ENCODE measurements at places on chromosomes 2 and 18. TPM values are rescaled to one million over a fixed set of nuclear protein-coding genes. Genes with fewer than 3 reads are reported as not detected.
A peak's percentile ranks its signal among the peaks of the same experiment; 100 is the strongest.

DNA sequence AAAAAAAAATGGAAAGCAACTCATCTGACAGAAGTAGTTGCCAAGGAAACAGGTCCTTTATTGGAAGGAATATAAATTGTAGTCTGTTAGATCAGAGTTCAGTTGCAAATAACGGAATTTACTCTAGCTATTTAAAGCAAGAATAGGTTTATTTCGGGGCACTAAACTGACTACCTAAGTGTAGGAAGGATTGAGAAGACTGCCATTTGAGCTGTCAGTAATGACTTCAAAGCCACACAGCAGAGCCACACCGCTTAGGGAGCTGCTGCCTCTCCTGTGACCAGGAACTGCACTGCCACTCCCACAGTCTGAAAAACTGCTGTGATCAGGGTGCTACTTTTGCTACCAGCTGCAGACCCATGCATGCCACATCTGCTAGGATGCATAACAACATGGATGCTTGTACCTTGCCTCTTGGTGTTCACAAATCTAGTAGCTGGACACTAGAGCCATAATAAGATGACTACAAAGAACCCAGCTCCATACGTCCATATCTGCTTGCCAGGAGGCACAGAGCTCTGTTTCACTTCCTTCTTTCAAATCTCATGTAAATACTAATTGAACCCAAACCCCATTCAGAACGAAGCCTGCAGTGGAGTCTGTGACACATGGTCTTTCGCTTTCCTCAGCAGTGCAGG, 2.2 kb downstream of the DSG2 start:
- H3K36me3 ChIP-seq = no peaks in the 10 kb centered on the region
- H3K4me1 ChIP-seq = peaks cover 21% of the 10 kb centered on the region
- DNase-seq = no peak

DNA sequence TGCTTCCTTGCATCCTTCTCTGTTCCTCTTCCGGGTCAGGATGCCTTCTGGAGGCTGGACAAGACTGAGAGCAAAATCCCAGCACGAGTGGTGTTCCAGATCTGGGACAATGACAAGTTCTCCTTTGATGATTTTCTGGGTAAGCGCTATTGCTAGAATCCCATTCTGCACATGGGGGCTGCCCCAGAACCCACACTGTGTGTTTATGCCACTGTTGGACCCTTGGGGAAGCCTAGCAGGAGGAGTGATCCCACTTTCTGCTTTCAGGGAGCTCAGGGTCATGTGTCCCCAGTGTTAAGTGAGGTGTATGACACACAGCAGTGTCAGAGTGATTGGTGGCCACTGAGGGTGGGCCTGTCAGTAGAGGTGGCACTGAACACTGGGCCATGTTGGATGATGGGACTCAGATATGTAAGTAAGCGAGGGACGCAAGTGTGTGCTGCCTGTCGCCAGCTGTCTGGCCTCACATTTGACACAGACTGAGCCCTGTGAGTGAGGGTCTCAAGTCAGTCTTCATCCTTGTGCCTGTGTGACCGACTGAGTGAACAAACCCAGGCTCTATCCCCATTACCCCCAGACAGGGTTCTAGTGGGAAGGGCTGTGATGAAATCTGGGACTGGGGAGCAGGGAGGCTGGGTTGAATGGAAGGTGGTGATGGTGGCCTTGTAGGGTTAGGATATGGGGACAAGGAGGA, 220.9 kb downstream of the DYSF start:
- H3K27me3 ChIP-seq = no peaks in the 10 kb centered on the region
- H3K4me1 ChIP-seq = no peaks in the 10 kb centered on the region
- H3K36me3 ChIP-seq = peaks cover 19% of the 10 kb centered on the region

- no peak overlapping the region for H3K4me3 ChIP-seq
- DNase-seq = no peak
- no peak overlapping the region for H3K27ac ChIP-seq
- H3K27me3 ChIP-seq = no peaks in the 10 kb centered on the region
Observed at GRCh38 chr18:50158866-50159653, 35.9 kb downstream of the MYO5B start.

The ZFP36L2 gene
- 43.2 TPM for total RNA-seq

DNA sequence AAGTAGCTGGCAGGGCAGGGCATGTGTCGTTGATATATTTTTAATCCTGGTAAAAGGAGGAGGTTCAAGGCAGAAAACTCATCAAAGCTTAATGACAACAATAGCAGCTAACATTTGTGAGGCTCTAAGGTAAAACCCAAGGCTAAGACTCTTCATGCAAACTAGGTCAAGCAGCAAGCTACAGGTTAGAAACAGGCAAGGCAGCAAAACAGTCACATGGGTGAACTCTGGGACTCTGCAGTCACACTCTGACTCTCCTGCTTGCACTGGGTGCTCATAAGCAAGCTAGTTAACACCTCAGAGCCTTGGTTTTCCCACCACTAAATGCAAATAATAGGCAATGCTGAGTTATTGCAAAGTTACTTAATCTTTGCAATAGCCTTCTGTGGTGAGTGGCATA, 7.9 kb downstream of the IL1RN start:
- no peaks in the 10 kb centered on the region for H3K4me1 ChIP-seq
- H3K4me3 ChIP-seq = no peak overlapping the region
- H3K27ac ChIP-seq = no peak overlapping the region
- no peaks in the 10 kb centered on the region for H3K27me3 ChIP-seq
- DNase-seq = peak; percentile 23
- H3K36me3 ChIP-seq = no peaks in the 10 kb centered on the region

DNA sequence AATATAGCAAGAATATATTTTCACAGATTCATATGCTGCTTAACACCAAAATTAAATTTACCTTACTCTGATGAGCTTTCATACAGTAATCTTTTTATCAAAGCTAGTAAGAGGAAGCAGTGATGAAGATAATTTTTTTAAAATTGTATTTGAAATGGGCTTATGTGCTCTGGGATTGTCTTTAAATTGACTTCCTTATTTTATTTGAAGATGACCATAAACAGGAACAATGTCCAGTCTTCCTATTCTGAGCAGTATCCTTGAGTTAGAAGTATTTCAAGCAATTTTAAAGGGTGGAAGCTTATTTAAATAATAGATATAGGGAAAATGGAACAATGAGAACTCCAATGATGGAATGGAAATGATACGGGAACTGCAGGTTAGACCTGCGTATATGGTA, 211.6 kb downstream of the MCFD2 start:
- no peaks in the 10 kb centered on the region for H3K27me3 ChIP-seq
- no peaks in the 10 kb centered on the region for H3K36me3 ChIP-seq
- H3K4me3 ChIP-seq = no peak overlapping the region
- no peak overlapping the region for H3K27ac ChIP-seq

DNA sequence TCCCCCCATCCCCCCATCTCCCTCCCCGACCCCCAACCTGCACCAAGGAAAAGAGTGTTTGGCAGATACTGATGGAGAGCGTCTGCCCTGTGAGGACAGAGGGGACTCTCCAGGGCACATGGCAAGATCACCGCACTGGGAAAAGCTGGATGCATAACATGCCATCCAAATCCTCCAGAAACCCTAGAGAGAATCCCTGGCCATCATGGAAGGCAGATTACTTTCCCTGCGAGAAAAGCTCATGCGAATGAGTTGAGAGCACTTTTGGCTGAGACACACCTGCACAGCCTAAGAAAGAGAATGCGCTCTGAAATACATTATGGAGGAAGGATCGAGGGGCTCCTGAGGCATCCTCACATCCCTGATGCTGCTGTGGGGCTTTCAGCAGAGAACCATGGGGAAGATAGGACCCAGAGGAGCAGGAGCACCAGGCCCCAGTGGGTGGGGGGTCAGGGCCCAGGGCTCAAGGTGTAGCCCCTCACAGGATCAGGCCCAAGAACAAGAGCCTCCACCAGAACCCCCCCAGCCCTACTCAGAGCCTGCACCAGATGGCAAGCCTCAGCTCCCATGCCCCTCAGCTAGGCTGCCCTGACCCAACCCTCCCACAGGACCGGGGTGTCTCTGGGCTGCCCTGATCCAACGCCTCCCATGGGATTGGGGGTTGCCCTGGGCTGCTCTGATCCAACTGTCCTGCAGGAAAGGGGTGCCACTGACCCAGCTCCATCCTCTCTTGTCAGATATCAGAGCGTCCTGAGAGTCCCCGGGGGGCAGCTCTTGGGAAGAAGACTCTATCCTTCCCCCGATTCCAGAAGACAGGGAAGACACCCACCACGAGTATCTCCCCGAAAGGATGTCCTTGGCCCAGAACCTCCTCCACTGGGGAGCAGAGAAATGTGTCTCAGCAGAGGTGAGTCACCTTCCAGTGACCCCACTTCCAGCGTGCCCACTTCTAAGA, 153.4 kb downstream of the NDUFA10 start:
- H3K27me3 ChIP-seq = no peaks in the 10 kb centered on the region
- no peak overlapping the region for H3K4me3 ChIP-seq
- H3K4me1 ChIP-seq = no peaks in the 10 kb centered on the region
- DNase-seq = peak; percentile 50

The ST6GAL2 gene
- total RNA-seq = 0.59 TPM

DNA sequence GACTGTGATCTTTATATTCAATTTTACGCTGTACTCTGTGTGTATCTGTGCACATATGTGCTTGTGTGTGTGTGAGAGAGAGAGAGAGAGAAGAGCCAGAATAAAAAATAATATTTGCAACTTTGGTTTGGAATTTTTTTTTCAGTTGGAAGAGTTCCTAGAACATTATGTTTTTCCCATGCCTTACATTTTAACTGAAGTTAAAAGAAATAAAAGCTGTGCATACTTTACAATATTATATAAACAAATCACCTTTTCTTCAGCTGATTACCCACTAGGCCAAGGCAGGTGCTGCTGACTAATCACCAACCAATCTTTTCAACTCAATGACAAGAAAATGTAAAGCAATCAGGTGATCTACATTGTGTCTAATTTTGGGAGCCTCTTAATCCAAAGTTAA, 366.3 kb downstream of the NYAP2 start:
- H3K36me3 ChIP-seq = no peaks in the 10 kb centered on the region
- no peak overlapping the region for H3K4me3 ChIP-seq
- no peak overlapping the region for H3K27ac ChIP-seq
- no peaks in the 10 kb centered on the region for H3K4me1 ChIP-seq
- no peak for DNase-seq

GRCh38 chr2:190947711-190948251, 66.2 kb downstream of the STAT1 start:
- no peak overlapping the region for H3K4me3 ChIP-seq
- H3K27ac ChIP-seq = peak overlapping the region; percentile 63
- DNase-seq = no peak
- no peaks in the 10 kb centered on the region for H3K36me3 ChIP-seq
- no peaks in the 10 kb centered on the region for H3K27me3 ChIP-seq

- H3K27me3 ChIP-seq = no peaks in the 10 kb centered on the region
- DNase-seq = no peak
- no peaks in the 10 kb centered on the region for H3K4me1 ChIP-seq
- no peak overlapping the region for H3K27ac ChIP-seq
- no peak overlapping the region for H3K4me3 ChIP-seq
Observed at GRCh38 chr18:30527226-30527625, 515.3 kb downstream of the DSC3 start.

GRCh38 chr2:44392338-44392943, 30.7 kb downstream of the CAMKMT start:
- H3K4me1 ChIP-seq = no peaks in the 10 kb centered on the region
- no peak overlapping the region for H3K4me3 ChIP-seq
- no peak overlapping the region for H3K27ac ChIP-seq

DNA sequence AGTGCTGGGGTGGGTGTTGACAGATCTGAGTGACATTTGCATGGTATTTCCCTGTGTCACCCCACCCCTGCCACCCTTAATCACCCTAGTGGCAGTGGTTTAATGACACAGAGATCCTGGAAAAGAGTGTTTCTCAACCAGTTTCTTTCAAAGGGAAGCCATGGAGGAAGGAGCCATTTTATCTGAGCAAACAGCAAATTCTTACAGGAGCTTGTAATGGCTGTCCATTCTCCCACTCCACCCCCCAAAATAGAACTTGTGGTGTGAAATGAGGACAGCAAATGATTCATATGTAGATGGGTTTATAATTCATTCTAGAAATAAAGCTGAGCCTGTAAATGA, 51.5 kb downstream of the CDC42EP3 start:
- no peak for DNase-seq
- peaks cover 32% of the 10 kb centered on the region for H3K4me1 ChIP-seq
- H3K27me3 ChIP-seq = no peaks in the 10 kb centered on the region
- H3K27ac ChIP-seq = no peak overlapping the region

The TRIM43 gene
- not detected for total RNA-seq

The FAM210A gene
- 40.8 TPM for total RNA-seq

- H3K27me3 ChIP-seq = no peaks in the 10 kb centered on the region
- no peaks in the 10 kb centered on the region for H3K4me1 ChIP-seq
- no peak overlapping the region for H3K4me3 ChIP-seq
- H3K36me3 ChIP-seq = no peaks in the 10 kb centered on the region
- H3K27ac ChIP-seq = no peak overlapping the region
- DNase-seq = no peak
Observed at GRCh38 chr2:67719351-67719750, 322.2 kb downstream of the ETAA1 start.

DNA sequence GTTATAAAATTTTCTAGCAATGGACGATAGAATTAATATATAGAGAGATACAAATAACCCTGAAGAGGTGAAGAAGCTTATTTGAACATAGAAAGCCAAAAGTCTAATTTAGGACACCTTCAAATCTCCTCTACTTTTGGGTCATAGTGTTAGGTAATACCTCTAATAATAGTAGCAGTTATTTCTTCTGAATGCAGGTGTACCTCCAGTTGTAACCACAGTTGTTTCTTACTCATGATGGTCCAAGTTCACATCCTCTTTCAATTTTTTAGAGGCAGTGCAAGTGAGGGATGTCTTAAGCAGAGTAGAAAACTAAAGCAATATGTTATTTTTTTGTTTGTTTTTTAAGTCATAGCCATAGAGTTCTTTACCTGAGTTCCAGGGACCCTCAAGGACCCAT, 429.5 kb downstream of the CCDC85A start:
- no peak for DNase-seq
- H3K27ac ChIP-seq = no peak overlapping the region
- no peak overlapping the region for H3K4me3 ChIP-seq
- no peaks in the 10 kb centered on the region for H3K36me3 ChIP-seq

The CNDP1 gene
- not detected for total RNA-seq

- no peaks in the 10 kb centered on the region for H3K27me3 ChIP-seq
- H3K4me1 ChIP-seq = no peaks in the 10 kb centered on the region
- H3K27ac ChIP-seq = no peak overlapping the region
- H3K36me3 ChIP-seq = no peaks in the 10 kb centered on the region
- DNase-seq = no peak
Observed at GRCh38 chr2:82789851-82790205, 1669.3 kb downstream of the SUCLG1 start.

GRCh38 chr2:100986157-100986556, 15.9 kb upstream of the RPL31 start:
- H3K27ac ChIP-seq = no peak overlapping the region
- no peak for DNase-seq
- H3K27me3 ChIP-seq = no peaks in the 10 kb centered on the region
- H3K4me1 ChIP-seq = peaks cover 11% of the 10 kb centered on the region

DNA sequence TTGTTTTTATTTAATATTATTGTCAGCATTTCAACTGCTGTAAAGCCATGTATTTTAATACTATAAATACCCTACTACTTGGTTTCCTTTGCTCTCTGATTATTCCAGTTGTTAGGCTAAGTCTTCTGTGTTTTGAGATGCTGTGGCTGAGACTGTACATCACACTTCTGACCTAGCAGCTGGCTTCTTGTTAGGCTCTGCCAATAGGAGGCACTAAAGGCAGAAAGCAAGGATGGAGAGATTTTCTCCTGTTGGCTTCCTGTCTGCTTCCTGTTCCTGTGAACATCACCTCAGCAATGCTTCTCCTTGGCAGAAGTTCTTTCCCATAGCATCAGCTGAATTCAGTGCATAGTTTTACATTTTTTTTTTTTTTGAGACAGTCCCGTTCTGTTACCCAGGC, 68.3 kb upstream of the YPEL5 start:
- H3K4me3 ChIP-seq = no peak overlapping the region
- peaks cover 4% of the 10 kb centered on the region for H3K4me1 ChIP-seq
- no peaks in the 10 kb centered on the region for H3K27me3 ChIP-seq
- no peak for DNase-seq
- H3K27ac ChIP-seq = no peak overlapping the region

GRCh38 chr2:190069936-190070696, 7.6 kb upstream of the MSTN start:
- no peaks in the 10 kb centered on the region for H3K27me3 ChIP-seq
- DNase-seq = no peak
- no peaks in the 10 kb centered on the region for H3K4me1 ChIP-seq

Measured in right atrium auricular region (tissue), 2 donors.